ENCODE measurements at places on chromosomes 2 and 18.

- DNase-seq: no peak
Measured at GRCh38 chr2:64114912-64115277, 29.3 kb downstream of the PELI1 start.

DNA sequence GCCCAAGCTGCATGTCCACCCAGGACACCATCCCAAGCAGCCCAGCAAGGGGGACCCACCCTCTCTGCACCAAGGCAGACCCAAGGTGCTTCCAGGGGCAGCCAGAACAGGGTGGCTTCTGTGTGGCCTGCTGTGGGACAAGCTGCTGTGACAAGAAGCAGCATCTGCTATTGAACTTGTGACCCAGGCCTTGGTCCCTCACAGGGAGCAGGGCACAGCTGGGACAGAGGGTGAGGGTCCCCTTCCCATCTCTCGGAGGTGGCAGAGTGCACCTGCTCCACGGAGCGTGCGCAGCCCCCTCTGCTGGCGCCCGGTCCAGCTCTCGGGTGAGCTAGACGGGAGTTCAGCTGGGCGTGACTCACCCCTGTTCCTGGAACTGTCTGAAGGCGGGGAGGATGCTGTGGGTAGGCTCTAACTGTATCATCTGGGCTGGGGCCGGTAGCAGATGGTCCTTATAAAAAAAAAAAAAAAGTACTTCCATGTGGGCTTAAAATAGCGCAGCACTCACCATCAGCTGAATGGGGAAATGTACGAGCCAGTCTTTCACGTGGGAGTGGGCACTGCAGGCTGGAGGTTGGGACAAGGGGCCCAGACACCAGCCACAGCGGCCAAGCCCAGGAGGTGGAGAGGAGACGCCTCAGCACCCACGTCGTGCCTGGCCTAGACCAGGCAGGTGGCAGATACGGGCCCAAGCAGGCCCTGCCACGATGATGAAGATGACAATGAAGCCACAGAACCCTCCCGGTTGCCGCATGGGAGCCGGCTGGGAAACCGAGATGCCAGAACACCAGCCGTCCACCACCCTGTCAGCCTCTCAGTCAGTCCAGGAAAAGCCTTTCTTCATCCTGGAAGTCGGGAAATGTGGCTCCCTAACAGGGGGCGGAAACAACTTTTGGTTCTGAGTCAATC lies 136.8 kb upstream of the ID2 start:
- no peak for DNase-seq

GRCh38 chr2:238487652-238488346 lies 61.1 kb downstream of the ASB1 start:
- DNase-seq: no peak

GRCh38 chr2:224442071-224442967 lies 40.4 kb upstream of the FAM124B start:
- DNase-seq: no peak

DNA sequence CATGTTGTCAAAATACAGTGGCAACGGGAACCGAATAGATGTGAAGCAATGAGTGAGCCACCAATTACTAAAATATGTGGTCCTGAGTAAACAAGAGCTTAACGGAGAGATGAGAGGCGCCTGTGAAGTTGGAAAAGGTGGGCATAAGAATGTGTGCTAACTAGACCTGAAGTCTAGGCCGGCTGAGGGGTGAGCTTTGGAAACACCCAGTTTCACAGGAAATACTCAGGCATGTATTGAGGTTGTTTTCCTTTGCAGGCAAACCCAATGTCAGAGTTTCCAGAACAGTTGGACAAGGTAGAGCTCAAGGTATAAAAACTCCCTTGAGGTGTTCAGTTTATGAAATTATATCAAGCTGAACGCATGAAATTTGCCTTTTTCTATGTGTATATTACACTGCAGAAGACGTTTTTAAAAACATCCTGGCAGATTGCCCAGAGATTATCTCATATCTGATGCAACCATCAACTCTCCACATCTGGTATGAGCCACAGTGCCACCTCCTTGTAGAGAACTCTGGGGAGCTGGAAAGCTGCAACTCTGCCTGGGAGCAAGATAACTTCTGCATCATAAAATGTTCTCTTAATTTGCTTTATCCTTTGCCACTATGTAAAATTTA lies 3.9 kb upstream of the WDSUB1 start:
- no peak for DNase-seq

- no peak for DNase-seq
Measured at GRCh38 chr2:168431301-168432024, 24.6 kb upstream of the CERS6 start.

GRCh38 chr2:141041281-141041680 lies 1089.5 kb downstream of the LRP1B start:
- DNase-seq: no peak

- DNase-seq: no peak
Measured at GRCh38 chr2:152445791-152446201, 110.8 kb downstream of the FMNL2 start.

DNA sequence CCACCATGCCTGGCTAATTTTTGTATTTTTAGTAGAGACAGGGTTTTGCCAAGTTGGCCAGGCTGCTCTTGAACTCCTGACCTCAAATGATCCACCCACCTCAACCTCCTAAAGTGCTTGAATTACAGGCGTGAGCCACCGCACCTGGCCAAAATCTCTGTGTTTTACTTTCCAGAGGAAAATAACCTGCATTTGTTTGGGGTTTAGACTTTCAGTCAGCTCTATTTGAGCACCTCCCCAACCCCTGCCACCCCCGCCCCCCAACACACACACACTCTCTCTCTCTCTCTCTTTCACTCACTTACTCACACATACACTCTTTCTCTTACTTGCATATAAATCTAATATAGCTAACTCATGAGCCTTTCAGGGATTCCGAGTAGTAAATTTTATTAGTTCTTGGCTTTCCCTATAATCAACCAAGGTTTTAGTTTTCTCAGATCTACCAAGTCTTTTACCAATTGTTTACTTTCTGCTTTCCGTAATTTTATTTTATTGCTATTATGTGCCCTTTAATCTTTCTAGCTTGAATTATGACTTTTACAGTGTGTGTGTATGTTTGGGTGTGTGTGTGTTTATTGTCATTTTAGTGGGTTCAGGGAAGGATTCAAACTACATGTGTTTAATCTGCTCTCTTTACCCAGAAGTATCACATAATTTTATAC lies 24.5 kb downstream of the MFSD6 start:
- DNase-seq: no peak

- no peak for DNase-seq
Measured at GRCh38 chr2:238427435-238428162, 872 bp downstream of the ASB1 start.

DNA sequence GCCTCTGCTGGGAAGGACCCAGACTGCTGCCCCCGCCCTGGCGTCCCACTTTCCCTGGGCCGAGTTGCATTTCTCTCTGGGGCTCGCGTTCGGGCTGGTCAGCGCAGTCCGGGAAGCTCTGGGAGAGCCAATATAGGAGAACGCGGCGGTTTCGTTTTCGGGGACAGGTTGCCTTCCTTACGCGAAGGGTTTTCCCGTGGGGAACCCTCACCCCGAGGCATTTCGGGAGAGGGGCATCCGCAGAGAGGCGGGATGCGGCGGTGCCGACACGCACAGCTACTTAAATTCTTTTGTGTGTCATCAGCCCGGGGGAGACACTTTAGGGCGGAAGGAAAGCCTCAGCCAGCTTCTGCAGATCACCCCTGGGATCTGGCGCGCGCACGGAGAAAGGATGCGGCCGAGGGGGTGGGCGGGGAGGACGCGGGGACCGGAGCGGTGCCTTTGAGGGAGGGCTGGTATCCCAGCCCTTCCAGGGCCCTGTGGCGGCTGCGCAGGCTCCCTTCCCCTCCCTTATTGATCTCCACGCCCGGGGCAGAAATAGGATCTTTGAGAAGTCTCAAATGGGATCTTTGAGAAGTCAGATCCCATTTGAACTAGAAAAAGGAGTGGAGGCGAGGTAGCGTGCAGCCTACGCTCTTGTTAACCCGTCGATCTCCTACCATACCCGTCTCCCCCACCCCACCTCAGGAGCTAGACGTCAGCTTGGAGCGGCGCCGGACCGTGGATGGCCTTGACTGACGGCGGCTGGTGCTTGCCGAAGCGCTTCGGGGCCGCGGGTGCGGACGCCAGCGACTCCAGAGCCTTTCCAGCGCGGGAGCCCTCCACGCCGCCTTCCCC lies 1.2 kb downstream of the GATA6 start:
- no peak for DNase-seq

GRCh38 chr2:2264416-2264815 lies 66.7 kb downstream of the MYT1L start:
- DNase-seq: no peak

GRCh38 chr2:95695613-95696012 lies 103.8 kb downstream of the TRIM43 start:
- DNase-seq: no peak

GRCh38 chr2:1493431-1494126 lies 80.3 kb downstream of the TPO start:
- DNase-seq: no peak

GRCh38 chr2:16184341-16184890 lies 244.1 kb downstream of the MYCN start:
- no peak for DNase-seq

DNA sequence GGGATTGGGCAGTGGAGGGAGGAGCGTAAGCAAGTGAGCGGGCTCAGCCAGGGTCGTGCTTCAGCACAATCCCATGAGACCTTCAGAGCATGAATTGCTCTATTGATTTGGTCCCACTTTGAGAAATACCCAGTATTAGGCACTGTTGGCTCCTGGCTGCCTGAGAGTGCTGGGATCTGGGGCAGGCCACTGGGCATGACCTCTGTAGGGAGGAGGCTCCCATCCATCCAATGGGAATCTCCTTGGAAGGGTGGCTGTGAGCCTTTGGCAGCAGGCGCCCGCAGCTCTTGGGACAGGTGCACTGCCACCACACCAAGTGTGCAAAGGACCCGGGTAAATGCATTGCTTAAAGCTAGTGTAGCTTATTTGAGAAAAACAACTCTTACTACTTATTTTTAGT lies 137.5 kb downstream of the LDLRAD4 start:
- no peak for DNase-seq

GRCh38 chr18:1784113-1784512 lies 787.2 kb downstream of the METTL4 start:
- DNase-seq: no peak

Data from GM12864 (cell line).